Memory B cell (primary cell): ENCODE measurements at places on chromosomes 2 and 18.
A peak's percentile ranks its signal among the peaks of the same experiment; 100 is the strongest.

- no peak for DNase-seq
These were observed 58.3 kb downstream of the INHBB start for GRCh38 chr2:120404274-120404673.

GRCh38 chr2:111135910-111136297 is 15.2 kb downstream of the BCL2L11 start:
- DNase-seq = no peak

- DNase-seq = peak; percentile 52
These were observed 35.1 kb upstream of the MAPRE2 start for GRCh38 chr18:35005963-35006577.

- no peak for DNase-seq
These were observed 691.2 kb downstream of the EPHA4 start for GRCh38 chr2:220880623-220881596.

DNA sequence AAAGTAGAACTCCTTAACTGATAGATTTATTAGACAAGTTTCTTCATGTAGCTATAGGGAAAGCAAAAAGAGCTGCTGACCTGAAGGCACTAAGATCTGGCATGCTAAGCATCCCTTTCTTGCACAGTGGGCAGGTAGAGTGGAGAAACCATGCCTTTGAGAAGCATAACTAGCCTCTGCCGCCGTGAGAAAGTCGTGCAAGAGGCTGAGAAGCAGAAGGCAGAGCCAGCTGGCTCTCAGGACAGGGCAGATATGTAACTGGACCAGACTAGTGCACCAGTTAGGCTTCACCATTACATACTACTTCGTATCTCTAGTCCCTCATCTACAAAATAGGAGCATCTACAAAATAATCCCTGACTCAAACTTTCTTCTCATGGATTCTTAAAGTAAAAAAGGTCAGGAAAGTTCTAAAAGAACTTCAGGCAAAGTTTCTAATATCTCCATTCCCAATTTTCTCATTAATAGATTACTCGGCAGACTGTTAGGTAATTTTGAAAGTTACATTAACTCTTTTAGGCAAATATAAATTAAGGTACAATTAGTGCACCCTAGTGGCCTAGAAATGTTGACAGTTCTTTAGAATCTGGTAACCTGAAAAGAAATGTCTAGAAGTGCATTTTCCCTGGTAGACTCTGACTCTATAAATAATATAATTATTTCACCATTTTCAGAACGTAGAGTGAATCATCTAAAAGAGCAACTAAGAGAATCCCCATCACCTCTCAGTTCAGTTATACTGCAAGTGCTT is 10.3 kb downstream of the ERBB4 start:
- no peak for DNase-seq

- DNase-seq = no peak
These were observed 430.0 kb downstream of the ZNF516 start for GRCh38 chr18:76064998-76065397.

GRCh38 chr18:56565046-56565445 is 73.3 kb downstream of the TXNL1 start:
- DNase-seq = no peak

DNA sequence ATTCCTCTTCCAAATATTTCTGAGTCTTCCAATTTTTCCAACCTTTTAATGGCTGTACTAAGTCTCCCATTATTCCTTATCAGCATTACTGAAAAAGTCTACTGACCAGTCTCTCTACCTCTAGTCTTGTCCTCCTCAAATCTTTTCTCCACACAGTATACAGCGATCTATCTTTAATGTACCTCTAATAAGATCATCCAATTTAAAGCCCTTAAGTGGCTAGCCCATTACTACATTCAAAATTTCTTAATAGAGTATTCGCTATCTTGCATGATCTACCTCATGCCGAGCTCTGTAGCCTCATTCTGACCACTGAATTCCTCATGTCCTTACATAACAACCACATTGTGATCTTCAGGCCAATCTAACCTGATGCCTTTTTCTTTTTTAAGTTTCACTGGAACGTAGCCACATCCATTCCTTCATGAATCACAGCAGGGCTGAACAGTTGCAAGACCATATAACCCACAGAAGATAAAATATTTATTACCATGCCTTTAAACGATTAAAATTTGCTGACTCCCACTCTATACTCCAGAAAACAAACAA is 57.9 kb downstream of the SLC66A3 start:
- DNase-seq = no peak

- no peak for DNase-seq
These were observed 115.5 kb downstream of the TWIST2 start for GRCh38 chr2:238963161-238963970.

GRCh38 chr2:5697562-5697961 is 5.4 kb downstream of the SOX11 start:
- DNase-seq = no peak

- DNase-seq = no peak
These were observed 150.8 kb downstream of the ANKRD44 start for GRCh38 chr2:197159661-197160211.

DNA sequence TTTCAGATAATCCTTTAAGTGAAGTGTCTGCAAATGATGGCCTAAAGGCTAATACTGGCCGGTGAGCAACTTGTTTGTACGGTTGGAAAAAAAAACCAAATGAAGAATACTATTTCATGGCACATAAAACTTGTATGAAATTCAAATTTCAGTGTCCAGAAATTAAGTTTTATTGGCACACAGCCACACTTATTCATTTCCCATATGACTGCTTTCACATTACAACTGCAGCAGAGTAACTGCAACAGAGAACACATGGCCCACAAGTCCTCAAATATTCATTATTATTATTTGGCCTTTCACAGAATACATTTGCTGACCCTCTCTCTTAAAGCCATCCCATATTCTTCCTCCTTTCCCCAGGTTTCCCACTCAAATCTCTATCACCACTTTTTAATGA is 1268.6 kb downstream of the LRP1B start:
- DNase-seq = no peak

- DNase-seq = no peak
These were observed 14.6 kb downstream of the ABCG8 start for GRCh38 chr2:43853141-43854081.
